Activated CD4-positive, CD25-positive, alpha-beta regulatory T cell treated with anti-CD3 and anti-CD28 coated beads, Interleukin-2, amount 50 U/mL, for 16 hours (primary cell): ENCODE measurements at places on chromosomes 3 and 15.

- DNase-seq = no peak
Measured at GRCh38 chr15:80840182-80841130, 61.3 kb downstream of the CEMIP start.

- no peak for DNase-seq
Measured at GRCh38 chr3:134315286-134316106, 58.8 kb downstream of the AMOTL2 start.

DNA sequence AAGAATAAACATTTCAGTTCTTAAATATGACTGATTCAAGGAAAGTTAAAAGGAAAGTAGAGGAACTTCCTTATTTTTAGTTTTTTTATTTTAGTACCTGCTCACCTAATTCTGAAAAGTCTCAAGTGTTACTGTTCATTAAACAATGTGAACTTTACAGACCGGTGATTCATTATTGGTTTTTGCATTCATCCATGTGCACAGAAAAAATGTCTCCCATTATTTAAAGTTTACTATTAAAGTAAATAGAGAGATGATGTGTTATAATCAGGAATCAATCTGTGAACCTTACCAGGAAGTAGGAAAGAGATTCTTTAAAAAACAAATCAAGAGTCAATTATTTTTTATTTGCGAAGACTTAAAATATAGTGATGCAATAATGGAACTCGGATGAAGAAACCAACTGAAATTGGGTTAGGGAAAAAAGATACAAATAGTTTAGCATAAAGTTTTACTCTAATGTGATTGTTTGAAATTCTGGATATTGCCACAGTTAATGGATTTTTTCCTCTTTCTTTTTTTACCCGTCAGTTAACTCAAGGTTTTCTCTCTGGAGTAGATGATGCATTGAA lies 119.4 kb upstream of the SAMMSON start:
- no peak for DNase-seq

DNA sequence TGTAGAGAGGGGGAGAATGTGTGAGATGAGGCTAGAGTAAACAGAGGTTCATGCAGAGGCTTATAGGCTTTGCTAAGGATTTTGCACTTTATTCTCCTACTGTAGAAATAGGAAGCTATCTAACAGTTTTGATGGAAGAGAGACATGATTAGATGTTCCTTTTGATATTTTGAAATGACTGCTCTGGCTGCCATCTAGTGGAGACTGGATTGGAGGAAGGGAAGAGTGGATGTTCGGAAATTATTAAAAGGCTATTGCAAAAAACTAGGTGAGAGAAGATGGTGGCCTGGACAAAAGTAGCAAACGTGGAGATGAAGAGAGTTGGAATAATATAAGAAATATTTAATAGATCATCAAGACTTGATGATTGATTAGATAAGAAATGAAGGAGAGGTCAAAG lies 42.2 kb downstream of the SYN2 start:
- DNase-seq = no peak

- no peak for DNase-seq
Measured at GRCh38 chr3:10188804-10189556, 24.3 kb downstream of the IRAK2 start.

GRCh38 chr3:85867072-85867471 lies 908.3 kb downstream of the CADM2 start:
- no peak for DNase-seq

DNA sequence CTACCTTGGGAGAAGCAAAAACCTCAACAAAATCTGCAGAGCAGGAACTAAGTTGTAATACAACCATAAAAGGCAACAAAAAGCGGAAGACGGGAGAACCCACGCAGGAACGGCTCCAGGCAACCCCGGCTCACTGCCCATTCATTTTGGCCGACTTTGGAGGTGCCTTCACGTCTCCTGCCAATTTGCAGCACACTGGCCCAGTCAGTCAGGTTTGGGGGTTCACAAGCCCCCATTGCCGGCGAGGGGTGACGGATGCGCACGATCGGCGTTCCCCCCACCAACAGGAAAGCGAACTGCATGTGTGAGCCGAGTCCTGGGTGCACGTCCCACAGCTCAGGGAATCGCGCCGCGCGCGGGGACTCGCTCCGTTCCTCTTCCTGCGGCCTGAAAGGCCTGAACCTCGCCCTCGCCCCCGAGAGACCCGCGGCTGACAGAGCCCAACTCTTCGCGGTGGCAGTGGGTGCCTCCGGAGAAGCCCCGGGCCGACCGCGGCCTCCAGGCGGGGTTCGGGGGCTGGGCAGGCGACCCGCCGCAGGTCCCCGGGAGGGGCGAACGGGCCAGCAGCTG lies 463 bp downstream of the TERC start:
- no peak for DNase-seq

DNA sequence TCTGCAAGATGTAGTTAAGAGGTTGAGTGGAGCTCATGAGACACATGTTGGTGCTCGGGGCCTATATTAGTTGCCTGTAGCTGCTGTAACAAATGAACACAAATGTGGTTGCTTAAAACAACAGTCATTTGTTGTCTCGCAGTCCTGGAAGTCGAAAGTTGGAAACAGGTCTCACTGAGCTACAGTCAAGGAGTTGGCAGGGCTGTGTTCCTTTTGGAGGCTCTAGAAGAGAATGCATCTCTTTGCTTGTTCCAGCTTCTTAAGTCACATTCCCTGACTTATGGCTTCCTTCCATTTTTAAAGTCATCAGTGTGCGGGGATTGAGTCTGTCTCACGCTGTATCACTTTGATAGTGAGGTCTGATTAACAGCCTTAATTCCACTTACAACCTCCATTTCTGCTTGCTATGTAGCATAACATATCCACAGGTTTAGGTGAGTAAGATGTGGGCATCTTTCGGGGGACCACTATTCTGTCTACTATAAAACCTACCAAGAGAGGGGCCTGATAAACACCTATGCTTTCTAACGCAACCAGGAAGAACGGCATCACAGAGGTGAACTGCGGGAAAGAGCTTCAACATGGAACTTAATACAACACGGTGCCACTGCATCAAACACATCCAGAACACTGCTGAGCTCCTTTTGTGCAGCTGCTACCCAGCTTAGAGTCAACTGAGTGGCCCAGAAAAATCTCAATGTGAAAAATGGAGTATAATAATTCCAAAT lies 119.4 kb downstream of the ATP10A start:
- no peak for DNase-seq

DNA sequence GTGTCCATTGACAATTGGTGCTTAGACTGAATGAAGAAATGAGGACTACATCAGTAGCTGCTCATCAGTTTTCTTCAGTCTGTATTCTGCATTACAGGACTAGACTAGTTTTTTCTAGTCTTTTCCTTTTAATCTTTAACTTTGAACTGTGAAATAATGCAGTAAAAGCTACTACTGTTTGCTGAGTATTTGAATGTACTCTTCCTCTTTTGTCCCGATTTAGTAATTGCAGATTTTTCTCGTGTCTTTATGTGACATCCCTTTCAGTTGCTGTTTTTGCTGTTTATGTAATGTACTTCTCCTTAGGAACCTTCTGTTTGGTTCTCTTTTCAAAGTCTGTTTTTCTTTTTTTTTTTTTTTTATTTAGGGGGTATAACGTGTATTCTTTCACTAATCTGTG lies 17.4 kb downstream of the MFSD1 start:
- DNase-seq = no peak

DNA sequence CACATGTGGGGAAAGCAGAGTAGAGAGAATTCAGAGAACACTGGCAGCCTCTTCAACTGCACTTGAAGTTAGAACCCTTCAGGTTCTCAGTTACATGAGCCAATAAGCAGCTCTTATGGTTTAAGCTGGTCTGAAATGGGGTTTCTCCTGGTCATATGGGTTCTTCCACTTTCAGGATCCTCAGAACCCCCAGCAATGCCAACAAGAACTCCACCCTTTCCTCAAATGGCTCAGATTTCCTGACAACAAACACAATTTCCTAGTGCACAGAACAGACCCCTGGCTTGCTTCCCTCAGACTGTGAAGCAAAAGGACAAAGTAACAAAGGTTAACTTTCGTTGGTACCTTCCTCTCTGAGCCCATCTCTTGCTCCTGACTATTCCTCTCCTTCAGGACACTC lies 23.9 kb upstream of the FRMD4B start:
- no peak for DNase-seq

DNA sequence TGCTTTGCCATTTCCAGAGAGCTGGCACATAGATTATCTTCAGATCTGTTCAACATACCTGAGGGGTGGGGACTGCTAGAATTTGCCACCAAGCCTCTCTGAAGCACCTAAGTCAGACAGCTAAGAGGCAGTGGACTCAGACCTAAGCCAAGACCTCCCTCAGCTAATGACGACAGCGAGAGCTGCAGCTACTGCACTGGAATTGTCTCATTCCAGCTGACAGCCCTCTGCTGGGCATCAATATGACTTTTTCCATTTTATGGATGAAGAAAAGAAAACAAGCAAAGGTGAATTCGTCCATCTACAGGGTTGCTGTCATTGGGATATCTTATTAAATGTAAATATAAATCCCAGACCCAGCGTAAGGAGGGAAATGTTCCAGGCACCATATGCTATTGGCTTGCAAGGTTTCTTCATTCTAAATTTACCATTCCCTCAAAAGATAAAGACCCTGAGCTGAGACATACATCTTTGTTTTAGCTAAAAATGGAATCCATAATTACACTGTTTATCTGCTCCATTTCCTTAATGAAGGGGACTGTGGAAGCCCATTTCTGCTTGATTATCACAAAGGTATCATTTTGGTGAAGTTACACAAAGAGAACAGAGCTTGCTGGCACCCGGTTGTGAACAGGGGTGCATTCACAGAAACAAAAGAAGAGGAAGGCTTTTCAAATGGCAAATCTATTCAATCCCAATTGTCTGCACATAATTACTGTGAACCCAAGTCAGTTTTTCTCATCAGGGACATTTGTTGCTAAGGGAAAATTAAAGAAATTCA lies 85.5 kb upstream of the LRTM1 start:
- DNase-seq = no peak

DNA sequence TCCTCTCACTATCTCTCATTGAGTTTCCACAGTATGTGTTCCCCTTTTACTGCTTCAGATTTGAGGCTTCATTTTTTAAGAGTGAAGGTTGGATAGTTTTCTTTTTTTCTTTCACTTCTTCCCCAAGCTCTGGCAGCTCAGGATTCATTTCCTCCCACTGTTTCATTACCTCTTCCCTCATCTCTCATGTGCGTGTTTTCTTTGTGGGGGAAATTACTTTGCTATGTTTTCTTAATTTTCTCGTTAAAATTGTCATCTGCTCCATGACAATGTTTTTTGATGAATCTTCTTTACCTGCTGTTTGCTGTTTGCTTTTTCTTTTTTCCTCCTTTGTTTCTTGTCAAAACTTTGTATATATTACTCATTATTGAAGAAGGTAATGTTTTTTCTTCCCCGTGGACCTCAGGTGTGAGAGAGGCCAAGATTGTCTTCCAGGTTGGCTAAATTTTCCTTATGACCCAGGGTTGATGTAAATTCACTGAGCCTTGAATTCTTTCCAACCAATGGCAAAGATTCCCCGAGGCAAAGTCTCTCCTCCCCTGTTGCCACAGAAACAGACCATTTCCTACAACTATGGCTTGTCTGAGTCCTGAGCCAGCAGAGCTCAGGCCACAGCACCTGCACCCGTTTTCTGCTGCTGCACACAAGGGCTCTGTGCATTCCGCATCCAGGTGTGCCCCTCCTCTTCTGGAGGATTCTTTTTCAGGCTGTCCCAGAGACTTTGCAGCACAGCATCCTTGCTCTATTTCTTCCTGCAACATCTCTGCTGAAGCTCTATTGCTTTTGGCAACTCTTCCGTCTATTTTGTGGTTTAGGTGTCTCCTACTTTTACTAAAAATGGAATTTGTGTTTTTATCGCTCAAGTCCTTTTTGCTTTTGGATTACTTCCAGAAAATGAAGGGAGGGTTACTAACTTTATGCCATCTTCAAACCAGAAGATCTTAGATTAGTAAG lies 66.1 kb downstream of the NOX5 start:
- no peak for DNase-seq

DNA sequence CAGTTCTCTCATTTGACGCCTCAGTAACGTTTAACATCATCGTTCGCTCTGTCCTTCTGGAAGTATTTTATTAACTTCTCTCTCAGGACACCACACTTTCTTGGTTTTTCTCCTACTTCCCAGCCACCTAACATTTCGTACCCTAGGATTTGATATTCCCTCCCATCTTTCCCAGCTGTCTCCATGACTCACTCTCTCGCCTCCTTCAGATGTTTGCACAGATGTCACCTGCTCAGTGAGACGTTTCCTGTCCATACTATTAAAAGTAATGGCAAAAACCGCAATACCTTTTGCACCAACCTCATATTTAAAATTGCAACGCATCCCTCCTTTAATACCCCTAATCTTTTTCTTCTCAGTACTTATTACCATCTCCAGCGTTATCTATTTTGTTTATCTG lies 62.1 kb upstream of the SPRED1 start:
- no peak for DNase-seq

GRCh38 chr3:174315225-174315624 lies 543.9 kb upstream of the NAALADL2 start:
- no peak for DNase-seq

GRCh38 chr3:15800327-15800726 lies 2.5 kb upstream of the ANKRD28 start:
- no peak for DNase-seq

DNA sequence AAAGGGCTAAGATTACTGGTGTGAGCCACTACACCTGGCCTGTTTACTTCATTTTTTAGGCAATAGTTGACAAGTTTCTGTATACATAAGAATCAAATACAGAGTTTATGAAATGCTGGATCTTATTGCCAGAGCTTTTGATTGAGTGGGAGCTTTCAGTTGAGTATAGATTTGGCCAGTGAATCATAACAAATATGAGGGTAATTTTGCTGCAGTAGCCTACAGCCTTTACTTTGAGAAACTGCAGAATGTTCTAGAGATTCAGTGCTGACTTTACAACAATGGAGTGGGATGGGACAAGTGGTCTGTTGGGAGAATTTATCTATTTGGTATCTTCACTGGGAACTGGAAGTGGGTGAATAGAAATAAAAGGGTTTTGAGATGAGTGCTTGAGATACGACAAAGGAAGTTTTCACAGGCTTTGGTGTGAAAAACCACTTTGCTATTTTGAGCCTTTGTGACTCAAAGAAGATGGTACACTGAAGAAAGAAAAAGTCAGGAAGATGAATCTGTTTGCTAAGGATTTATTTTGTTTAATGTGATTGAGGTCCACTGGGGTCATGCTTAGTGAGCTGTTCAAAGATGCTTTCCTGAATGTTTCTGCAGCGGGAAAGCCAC lies 227.8 kb downstream of the UBE2E2 start:
- DNase-seq = no peak

DNA sequence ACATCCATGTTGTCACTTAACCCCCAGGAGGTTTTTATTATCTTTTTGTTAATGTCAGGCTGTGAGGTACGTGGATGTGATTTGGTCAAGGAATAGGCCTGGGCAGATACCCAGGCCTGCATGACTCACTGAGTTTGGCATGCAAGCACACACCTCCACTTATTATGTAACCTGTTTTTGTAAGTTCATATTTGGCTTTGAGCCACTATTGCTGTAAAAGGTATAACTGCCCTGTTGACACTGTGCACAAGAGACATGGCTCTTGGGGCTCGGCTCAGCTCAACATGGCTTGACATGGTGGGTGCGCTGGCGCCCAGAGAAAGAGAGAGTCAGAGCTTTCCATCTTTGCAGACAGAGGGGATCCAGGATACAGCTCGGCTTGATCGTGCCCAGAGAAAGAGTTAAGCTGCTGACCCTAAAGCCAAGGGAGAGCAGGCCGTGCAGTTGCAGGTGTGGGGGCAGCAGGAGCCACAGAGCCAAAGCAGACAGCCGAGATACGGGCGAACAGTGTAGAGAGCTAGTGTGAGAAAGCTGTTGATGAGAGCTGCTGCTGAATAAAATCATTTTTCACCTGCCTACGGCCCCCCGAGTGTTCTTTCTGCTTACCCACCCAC lies 67.9 kb upstream of the UNC13C start:
- DNase-seq = no peak

GRCh38 chr3:159172473-159172872 lies 370.6 kb downstream of the MFSD1 start:
- no peak for DNase-seq
